Natural killer cell treated with Interleukin-12 subunit alpha and Interleukin-12 subunit beta and Interleukin-15 and Interleukin-18, amount 100 ng/mL, for 72 hours (primary cell): ENCODE measurements at places on chromosomes 7 and 10.
A peak's percentile ranks its signal among the peaks of the same experiment; 100 is the strongest.

DNA sequence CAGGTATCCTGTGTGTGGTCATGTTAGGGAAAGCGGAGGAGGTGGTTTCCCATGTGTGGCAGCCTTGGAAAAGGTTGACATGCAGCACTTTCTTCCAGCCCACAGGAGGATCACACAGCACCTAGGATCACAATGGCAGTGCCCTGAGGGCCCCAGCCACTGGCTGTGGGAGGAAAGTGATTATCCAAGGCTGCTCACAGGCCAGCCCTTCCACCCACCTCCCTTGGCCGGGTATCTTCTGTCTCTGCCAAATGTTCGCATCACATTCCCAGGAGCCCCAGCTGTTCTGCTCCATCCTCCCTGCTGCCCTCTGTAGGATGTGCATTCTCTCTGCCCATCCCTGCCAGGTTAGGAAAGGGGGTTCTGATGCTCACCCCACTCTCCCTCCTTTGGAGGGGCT, 2.5 kb upstream of the MLXIPL start:
- no peak for DNase-seq

DNA sequence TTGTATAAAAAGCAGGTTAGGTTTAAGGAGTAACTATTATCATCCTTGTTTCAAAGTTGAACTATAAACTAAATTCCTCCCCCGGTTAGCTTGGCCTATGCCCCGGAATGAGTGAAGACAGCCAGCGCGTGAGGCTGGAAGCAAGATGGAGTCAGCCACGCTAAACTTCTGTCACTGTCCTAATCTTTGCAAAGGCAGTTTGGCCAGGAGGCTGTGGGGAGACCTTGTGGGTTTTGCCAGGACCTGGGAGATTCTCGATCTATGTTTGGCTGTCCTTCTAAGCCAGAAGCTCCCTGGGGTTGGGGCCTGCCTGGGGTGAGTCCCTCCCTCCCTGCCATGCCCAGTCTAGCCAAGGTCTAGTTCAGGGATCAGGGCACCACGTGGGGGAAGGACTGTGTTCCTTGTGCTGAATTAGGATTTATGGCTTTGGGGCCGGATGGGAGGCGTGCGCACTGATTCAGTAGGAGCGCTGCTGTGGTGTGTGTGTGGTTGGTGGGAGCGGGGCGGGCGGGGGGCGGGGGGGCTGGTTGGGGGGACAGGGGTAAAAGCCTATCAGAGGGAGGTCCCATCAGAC, 871 bp upstream of the GTF2IRD1 start:
- DNase-seq: peak; percentile 49

- DNase-seq: no peak
Observed at GRCh38 chr10:122157451-122157850, 113.6 kb upstream of the BTBD16 start.

DNA sequence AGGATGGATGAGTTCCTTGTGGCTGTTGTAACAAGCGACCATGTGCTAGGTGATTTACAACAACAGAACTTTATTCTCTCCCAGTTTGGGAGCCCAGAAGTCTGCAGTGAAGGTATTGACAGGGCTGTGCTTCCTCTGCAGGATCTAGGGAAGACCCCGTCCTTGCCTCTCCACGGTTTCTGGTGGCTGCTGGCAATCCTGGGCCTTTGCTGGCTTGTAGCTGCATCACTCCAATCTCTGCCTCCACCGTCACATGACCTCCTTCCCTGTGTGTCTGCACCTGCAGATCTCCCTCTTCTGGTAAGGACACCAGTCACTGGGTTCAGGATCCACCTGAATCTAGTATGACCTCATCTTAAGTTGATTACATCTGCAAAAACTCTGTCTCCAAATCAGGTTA, 115.6 kb downstream of the GLRX3 start:
- DNase-seq: no peak

DNA sequence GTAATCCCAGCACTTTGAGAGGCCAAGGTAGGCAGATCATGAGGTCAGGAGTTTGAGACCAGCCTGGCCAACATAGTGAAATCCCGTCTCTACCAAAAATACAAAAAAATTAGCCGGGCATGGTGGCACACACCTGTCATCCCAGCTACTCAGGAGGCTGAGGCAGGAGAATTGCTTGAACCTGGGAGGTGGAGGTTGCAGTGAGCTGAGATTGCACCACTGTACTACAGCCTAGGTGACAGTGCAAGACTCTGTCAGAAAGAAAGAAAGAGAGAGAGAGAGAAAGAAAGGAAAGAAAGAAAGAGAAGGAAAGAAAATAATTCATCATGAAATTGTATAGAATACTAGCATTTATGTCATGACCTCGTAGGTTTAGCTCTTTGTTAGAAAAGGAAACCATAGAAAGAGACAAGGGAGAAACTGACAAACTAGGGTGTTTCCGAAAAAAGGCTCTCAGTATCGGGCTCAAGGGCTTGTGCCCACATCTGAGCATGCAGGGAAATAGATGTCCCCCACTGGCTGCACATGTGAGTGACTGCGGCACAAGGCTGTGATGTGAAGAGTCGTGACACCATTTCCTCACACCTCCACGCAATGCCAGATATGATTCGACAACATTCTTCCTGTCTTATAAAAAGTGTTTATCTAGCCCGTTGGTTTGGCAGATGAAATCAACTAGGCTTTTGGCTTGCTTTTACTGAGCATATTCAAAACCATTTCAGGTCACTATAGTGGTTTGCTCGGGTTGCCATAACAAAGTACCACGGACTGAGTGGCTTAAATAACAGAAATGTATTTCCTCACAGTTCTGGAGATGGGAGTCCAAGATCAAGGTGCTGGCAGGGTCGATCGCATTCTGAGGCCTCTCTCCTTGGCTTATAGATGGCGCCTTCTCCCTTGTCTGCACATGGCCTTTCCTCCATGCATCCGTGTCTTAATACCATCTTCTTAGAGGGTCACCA, 2.0 kb downstream of the SRGN start:
- peak; percentile 89 for DNase-seq

DNA sequence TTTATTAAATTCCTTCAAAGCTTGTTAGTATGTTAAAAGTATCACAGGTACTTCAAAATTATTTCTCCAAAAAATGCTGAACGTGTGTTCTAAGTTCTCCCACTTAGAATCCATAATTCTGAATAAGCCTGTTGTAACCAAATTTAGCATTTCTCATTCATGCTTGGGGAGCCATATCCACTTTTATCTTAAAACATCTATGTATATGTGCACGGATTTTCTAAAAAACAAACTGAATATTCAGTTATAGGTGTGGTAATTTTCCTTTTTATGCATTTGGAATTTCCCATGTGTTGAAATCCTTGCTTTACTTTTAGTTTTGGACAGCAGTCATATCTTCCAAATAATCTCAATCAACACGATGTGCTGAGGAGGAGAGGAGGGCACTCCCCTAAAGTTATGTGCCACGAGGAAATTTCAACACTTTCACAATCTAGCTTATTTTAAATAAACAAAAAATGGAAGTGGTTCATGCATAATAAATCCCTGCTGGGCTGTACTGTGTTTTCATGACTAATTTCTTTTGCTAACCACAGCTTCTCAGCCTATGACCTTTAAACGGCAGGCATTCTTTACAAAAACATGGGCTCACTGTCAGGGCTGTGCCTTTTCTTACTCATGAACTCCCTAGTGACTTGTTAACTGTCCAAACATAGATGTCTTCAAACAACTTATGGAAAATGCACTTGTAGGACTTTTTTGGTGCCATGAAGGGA, 380.3 kb upstream of the SEMA3C start:
- no peak for DNase-seq

DNA sequence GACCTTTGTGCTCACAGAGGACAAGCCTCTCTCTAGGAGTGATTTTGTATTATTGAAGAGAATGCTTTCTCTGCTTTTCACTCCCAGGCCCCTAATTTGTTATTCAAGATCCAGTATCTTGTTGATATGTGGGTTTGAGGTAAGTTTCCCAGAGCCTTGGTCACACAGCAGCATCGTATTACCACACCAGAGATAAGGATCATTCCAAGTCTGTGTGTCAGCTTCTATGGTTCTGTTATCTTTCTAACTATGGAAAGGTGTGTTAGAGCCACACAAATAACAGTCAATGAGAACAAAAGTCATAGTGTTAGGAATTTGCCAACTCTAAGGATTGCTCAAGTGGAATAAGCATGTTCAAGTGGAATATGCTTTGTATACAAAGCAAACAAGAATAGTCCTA, 1208.3 kb downstream of the GATA3 start:
- DNase-seq: no peak

- no peak for DNase-seq
Observed at GRCh38 chr10:7700577-7701125, 2.5 kb upstream of the ITIH2 start.

DNA sequence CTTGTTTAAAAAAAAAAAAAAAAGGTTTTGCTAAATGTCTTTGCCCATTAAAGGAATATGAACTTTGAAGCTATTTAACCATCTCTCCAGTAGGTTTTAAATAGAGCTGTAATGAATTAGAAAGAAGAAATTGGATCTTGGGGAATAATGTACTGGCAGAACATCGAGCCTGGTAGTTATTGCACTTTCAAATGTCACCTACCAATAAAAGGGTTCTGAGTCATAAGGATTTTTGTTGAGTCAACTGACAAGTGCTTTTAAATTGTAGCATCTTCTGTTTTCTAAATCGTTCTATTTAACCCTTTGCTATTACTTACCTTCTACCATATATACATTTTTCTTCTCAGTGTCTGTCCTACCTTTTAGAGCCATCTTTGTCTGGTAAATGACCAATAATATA, 10.7 kb downstream of the CUTC start:
- DNase-seq: no peak

DNA sequence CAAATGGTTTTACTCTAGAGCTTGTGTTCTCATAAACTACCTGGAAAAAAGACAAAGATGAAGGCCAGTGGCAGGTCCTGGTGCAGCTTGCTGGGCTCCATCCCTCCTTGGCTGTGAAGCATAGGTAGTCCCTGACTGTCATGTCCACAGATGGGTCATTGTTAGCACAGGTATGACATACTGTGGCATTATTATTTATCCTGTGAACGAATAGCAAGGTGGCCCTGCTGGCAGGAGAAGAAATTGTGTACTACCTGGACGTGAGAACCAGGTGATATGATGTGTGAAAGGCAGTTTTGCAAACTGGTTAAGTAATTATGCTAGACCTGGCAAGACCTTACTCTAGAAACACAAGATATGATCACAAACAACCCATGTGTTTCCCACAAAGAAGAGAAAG, 63.9 kb downstream of the CCDC71L start:
- no peak for DNase-seq

DNA sequence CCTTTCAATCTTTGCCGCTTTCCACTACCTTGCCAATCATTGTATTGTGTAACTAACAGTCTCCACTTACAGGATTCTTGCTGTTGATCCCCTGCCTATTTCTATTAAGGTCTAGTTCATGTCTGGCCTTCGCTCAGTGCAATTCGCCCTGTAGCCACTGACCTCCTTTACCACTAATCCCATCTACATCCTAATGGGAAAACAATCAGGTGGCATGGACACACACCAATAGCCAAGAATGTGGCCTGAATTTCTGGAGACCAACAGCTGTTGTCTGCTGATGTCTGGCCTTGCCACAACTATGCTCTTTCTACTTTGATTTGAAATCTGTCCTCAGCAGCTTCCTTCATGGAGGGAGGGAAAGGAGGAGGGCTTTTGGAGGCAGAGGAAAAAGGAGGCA, 546.2 kb downstream of the SORCS3 start:
- DNase-seq: no peak

GRCh38 chr7:105457619-105458225, 64.3 kb downstream of the PUS7 start:
- DNase-seq: no peak

GRCh38 chr10:103583871-103584215, 90.3 kb downstream of the NEURL1 start:
- no peak for DNase-seq

DNA sequence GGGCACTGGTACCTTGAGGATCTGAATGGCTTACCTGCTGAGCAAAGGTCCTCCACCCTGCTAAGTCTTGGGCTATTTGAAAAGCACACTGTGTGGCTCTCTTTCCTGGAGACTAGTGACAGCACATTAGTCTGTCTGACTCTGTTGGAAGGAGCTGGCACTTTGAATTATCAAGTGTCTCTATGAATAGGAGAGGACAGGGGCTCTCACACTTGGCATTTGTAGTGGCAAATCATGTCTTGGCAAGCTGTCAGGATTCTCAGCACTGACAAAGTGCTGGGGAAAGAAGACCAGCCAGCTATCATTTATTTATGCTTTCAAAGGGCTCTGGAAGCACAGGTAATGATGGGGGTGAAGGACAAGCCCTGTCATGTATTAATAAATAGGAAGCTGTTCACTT, 62.8 kb downstream of the MTPN start:
- DNase-seq: no peak

- no peak for DNase-seq
Observed at GRCh38 chr10:119608316-119609155, 11.8 kb upstream of the TIAL1 start.

DNA sequence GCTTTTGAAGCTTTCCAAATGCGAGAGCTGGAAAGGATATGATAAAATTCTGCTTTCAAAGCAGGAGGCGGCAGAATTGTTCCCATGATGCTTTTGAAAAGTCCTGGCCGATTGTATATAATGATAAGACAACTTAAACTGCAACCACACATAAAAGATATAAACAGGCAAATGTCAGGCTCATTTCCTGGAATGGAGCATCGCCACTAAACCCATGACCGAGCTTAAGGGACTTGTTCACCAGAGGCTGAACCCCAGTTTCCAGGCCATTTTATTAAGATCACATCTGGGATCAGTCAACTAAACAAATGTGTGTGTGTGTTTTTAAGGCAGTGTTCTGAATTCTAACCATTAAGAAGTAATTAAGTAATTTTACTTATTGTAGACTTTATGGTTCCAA, 131.6 kb downstream of the ITGA8 start:
- DNase-seq: no peak

DNA sequence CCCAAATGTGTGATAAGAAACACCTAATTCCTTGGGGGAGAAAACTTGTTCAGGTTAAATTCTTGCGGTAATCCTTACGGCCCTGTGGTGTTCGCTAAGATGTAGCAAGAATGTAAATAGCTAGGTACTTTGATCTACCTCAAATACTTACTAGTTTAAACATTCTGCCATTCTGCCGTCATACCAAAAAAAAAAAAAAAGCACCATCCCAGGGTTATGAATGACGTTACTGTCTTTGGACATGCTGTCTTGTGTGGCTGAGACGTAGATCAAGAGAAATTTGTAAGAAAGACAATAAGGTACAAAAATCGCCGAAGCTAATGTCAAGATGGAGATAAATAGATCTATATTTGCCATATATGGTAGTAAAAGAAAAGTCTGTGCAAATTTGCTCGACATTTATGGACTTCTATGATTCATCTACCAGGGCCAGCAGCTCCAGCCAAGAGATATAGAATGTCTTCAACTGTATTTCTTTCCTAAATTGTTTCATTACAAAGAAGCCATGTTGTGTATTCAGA, 195.6 kb downstream of the CUX1 start:
- DNase-seq: no peak
